ENCODE measurements at places on chromosomes 7 and 10.

- DNase-seq = peak; percentile 83
These were observed 5.4 kb downstream of the ATP6V1F start for GRCh38 chr7:128867842-128868623.

DNA sequence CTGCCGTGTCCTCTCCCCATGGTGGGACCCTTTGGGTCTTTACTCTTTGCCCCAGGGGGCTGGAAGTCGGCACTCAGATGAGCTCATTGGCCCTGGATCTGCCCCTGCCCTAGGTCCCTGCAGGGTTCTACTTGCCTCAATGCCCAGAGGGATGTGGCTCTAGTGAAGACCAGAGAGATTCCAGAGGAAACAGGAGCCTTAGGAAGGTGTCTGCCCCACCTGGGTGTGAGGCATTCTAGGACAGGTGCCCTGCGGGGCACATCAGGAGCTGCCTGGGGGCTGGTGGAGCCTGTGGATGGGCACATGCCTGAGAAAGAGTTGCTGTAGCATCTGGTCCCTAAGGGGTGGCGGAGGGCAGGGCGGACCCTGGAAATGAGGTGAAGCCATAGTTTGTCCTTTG lies 128.6 kb downstream of the ADCY1 start:
- no peak for DNase-seq

GRCh38 chr7:43790006-43790405 lies 31.5 kb downstream of the BLVRA start:
- DNase-seq = no peak

- DNase-seq = peak; percentile 84
These were observed 1.1 kb downstream of the VGF start for GRCh38 chr7:101164071-101164840.

Data from DMS53 (cell line).